ENCODE measurements at places on chromosomes 6 and 20.
A peak's percentile ranks its signal among the peaks of the same experiment; 100 is the strongest.

DNA sequence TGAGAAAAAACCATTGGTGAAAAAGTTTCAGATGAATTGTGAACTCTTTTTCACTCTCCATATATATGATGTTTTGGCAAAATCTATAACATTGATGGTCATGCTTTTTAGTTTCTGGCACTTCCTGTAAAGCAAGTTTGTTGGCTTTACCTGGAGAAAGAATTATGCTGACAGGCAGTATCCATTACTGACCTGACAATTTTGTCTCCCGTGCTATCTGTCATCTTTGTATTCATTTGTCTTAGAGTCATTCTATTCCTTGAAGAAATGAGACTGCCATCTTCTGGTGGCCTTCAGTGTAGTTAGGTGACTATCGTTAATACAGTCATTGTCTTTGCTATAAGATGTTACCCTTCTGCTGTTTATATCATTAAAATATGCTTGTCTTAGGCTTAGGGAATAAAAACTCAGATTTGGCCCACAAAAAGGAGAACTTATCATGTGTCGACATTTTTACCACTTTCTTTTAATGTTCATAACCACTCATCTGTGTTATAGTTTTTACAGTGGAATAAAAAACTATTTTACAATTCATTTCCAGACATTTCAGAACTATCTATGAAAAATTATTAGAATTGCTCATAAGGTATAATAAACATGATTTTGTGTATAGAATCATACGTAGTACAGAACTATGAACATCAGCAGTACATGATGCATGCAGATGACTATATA, 707.0 kb downstream of the EPM2A start:
- no peak for DNase-seq

- peak; percentile 69 for DNase-seq
These were observed 732 bp upstream of the STXBP5 start for GRCh38 chr6:147203311-147204059.

DNA sequence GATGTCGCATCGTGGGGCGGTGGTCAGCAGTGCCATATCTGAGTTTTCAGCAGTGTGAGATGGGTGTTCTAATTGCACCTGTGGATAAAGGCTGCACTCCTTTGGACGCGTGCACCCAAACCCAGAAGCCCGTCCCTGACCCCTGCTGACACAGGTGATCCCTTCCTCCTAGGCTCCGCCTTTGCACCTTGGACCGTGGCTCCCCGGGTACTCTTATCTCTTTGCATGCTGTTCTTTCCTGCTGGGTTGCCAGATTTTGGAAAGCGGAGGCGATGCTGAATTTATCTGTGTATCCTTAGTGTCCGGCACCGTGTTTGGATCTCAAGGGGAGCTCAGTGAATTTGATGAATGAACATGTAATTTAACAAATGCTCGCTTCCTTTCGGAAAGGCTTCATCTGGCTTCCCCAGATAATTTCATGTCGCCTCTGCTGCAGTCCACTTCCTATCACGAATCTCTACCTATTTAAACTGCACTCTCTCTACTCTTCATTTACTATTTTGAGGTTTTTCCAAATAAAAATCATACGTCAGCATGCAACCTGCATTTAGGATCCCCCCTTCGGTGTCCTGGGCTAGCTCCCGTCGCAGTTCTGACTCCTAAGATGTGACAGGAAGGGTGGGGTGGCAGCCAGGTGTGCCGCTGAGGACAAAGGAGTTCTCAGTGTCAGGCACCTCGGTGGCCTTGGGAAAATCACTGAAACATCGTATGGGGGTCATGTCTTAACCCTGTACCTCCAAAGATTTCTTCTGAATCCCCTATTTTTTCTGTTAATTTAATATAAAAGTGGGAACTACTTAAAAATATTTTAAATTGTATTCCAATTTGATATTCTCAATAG, 753 bp upstream of the PERP start:
- no peak for DNase-seq

GRCh38 chr6:37275350-37275749, 17.4 kb upstream of the TMEM217 start:
- no peak for DNase-seq

- DNase-seq, result no peak
These were observed 45.0 kb downstream of the SULF2 start for GRCh38 chr20:47740121-47740861.

- no peak for DNase-seq
These were observed 29.9 kb upstream of the PREP start for GRCh38 chr6:105432797-105433196.

Measured in NCI-H1092 (cell line).